ENCODE measurements at places on chromosomes 7 and 10. TPM values are rescaled to one million over a fixed set of nuclear protein-coding genes. Genes with fewer than 3 reads are reported as not detected.

The PLEKHS1 gene
- total RNA-seq: not detected

The CHAT gene
- not detected for total RNA-seq

The CLRN3 gene
- not detected for total RNA-seq

The GDF10 gene
- not detected for total RNA-seq

The WDR86 gene
- total RNA-seq: 1.1 TPM

DNA sequence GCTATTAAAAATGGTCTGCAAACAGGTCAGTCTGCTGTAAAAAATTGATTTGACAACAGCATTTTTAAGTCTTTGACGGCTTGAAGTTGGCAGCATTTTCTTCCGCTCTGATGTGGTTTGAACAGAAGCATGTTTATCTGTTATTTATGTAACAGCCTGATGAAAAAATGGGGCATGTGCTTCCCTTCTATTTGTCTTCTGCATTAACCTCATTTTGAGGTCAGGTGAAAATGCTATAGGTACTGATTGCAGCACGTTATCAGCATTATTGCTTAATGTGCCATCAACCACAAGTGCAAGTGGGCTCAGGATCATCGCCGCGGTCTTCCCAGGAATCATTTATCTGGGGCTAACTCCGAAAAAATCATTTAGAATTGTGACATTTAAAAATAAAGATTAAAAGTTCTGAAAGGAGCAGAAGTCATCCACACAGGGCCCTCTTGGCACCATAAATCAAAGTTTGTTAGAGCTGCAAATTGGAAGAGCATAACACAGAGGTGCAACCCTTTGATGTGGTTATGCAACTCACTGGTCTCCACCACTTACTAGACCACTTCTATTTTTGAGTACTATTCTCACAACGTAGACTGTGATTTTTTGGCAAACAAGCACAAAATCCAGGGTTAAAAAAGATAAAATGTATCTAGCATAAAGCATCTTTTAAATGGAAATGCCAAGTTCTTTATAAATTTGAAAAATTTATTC lies 307.7 kb downstream of the MDFIC start:
- H3K27me3 ChIP-seq: no peaks in the 10 kb centered on the region
- H3K36me3 ChIP-seq: no peaks in the 10 kb centered on the region
- H3K4me3 ChIP-seq: no peak overlapping the region
- DNase-seq: no peak
- H3K4me1 ChIP-seq: peaks cover 18% of the 10 kb centered on the region
- H3K27ac ChIP-seq: no peak overlapping the region

DNA sequence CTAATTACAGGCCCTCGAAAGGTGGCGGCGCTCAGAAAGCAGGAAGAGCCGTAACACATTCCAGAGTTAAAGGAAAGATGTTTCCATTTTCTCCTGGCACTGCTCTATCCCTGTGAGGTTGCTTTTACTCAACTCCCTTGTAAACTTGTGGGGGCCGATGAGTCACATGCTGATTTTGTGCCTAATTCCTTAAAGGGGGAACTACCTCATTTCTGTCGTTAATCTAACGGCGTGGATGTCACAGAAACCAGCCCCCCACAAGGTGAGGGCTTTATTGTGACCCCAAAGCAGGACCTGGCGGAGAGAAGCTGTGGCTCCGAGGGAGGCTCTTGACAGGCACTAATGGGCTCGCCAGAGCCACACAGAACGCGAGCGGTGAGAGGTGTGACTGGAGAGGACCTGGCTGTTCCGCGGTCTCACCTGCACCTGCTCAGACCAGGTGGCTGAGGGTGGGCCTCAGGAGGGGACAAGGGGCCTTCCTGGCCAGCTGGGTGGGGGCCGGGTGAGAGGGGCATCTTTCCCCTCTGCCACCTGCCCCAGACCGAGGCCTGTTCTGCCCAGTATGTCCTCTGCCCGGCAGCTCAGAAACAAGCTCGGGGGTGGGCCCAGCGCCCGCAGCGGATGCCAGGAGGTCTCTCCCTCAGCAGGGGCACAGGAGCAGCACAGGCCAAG lies 50.9 kb downstream of the CALML3 start:
- no peak for DNase-seq
- H3K27me3 ChIP-seq: peaks cover 7% of the 10 kb centered on the region
- no peak overlapping the region for H3K27ac ChIP-seq
- H3K4me1 ChIP-seq: no peaks in the 10 kb centered on the region
- no peaks in the 10 kb centered on the region for H3K36me3 ChIP-seq

DNA sequence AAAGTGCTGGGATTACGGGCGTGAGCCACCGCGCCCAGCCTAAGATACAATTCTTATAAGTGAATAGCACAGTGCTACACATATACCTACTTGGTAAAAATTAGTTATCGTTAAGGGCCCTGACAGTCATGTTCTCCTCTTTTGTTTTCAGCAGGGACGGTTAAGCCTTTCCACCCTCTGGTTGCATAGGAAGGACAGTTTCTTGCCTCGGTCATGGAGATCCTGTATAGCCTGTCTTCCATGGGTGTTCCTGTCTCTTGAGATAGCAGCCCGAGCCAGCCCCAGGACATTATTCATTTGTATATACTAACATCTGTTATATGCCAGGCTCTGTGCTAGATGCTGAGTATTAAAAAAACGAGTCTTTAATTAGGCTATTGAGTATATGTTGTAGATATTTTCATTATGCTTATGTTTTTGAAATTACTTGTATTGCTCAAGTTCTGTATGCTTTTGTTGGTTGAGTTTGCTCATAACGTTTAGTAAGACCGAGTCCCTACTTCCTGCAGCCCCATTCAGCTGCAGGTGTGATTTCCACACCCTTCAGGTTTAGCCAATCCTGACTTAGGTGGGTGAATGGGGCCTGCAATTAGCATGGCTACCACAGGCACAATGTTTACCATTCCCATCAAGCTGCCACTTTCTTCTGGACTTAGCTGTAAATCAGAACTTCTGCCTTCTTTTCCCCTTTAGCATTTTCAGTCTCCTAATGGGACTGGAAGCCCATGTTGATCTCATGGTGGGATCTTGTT lies 24.8 kb downstream of the CCSER2 start:
- no peak for DNase-seq
- peaks cover 7% of the 10 kb centered on the region for H3K36me3 ChIP-seq
- no peaks in the 10 kb centered on the region for H3K27me3 ChIP-seq

- H3K36me3 ChIP-seq: peaks cover 10% of the 10 kb centered on the region
- no peak overlapping the region for H3K27ac ChIP-seq
- no peaks in the 10 kb centered on the region for H3K27me3 ChIP-seq
- H3K4me1 ChIP-seq: no peaks in the 10 kb centered on the region
- peak; percentile 13 for DNase-seq
Observed at GRCh38 chr7:44382459-44383265, 57.3 kb upstream of the CAMK2B start.

- DNase-seq: no peak
- H3K27ac ChIP-seq: no peak overlapping the region
- peaks cover 5% of the 10 kb centered on the region for H3K4me1 ChIP-seq
- H3K4me3 ChIP-seq: no peak overlapping the region
- H3K27me3 ChIP-seq: peaks cover 2% of the 10 kb centered on the region
Observed at GRCh38 chr7:24455813-24456525, 117.3 kb upstream of the PALS2 start.

GRCh38 chr10:121449482-121449924 lies 148.7 kb downstream of the FGFR2 start:
- no peak for DNase-seq
- no peaks in the 10 kb centered on the region for H3K36me3 ChIP-seq
- H3K27ac ChIP-seq: no peak overlapping the region
- H3K4me3 ChIP-seq: no peak overlapping the region
- peaks cover 1% of the 10 kb centered on the region for H3K4me1 ChIP-seq

- no peaks in the 10 kb centered on the region for H3K36me3 ChIP-seq
- no peak overlapping the region for H3K4me3 ChIP-seq
- peaks cover 63% of the 10 kb centered on the region for H3K27me3 ChIP-seq
- H3K27ac ChIP-seq: no peak overlapping the region
- no peak for DNase-seq
- H3K4me1 ChIP-seq: peaks cover 6% of the 10 kb centered on the region
Observed at GRCh38 chr10:122465401-122466040, 4.2 kb downstream of the HTRA1 start.

DNA sequence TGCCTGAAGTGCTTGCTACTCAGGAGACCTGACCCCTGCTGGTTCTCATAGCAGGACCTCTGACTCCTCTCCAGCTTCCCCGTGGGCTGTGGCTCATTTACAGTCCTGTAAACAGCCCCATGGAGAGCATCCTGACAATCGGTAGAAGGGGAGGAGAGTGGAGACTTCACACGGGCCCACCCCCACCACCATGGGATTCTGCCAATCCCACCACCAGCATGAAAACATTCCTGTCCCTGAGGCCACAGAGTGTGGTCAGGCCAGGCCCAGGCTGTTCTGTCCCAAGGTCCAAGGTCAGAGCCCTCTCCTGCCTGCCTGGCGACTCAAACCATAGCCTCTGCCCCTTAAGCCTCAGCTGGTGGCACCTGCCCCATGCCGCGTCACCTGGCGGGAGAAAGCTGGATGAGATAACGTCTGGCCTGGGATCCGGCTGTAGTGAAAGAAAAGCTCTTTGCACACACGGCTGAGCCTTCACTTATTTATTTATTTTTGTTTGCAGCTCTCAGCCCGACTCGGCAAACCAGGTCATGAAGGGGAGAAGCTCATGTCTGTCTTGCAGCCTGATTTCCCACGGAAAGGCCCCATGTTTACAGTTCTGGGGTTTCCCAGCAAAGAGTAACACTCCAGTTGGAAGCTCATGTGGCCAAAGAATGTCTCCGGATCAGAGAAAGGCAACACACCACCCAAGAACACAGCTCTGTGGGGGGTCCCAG lies 293.6 kb upstream of the ZMIZ1 start:
- no peak overlapping the region for H3K27ac ChIP-seq
- no peak for DNase-seq
- H3K36me3 ChIP-seq: no peaks in the 10 kb centered on the region
- H3K4me1 ChIP-seq: no peaks in the 10 kb centered on the region
- no peaks in the 10 kb centered on the region for H3K27me3 ChIP-seq
- H3K4me3 ChIP-seq: no peak overlapping the region

GRCh38 chr7:18902892-18903291 lies 214.5 kb downstream of the TWIST1 start:
- no peak for DNase-seq
- no peaks in the 10 kb centered on the region for H3K27me3 ChIP-seq
- no peaks in the 10 kb centered on the region for H3K36me3 ChIP-seq
- no peaks in the 10 kb centered on the region for H3K4me1 ChIP-seq
- no peak overlapping the region for H3K27ac ChIP-seq

- no peak overlapping the region for H3K27ac ChIP-seq
- H3K36me3 ChIP-seq: no peaks in the 10 kb centered on the region
- peaks cover 2% of the 10 kb centered on the region for H3K27me3 ChIP-seq
- H3K4me3 ChIP-seq: no peak overlapping the region
- DNase-seq: no peak
Observed at GRCh38 chr10:118080817-118081216, 34.1 kb upstream of the RAB11FIP2 start.

DNA sequence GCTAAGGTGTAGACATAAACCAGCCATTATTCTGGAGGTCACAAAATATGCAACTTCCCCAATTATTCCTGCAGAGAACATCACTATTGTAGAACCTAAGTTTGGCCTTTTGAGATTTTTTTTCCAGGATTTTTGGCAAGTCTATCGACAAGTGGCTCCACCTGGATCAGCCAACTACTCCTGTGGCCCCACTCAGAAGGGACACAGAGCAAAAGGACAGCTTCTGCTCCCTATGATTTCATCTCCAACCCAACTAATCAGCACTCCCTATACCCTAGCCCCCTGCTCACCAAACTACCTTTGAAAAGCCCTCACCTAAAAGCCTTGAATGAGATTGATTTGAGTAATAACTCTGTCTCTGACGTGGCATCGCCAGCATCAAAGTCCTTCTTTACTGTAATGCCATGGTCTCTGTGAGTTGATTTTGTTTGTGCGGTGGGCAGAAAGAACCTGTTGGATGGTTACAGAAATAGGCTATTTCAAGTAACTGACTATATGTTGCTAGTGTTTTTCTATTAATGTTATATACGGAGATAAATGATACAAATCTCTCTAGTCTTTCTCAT lies 13.7 kb upstream of the CROT start:
- peaks cover 32% of the 10 kb centered on the region for H3K36me3 ChIP-seq
- no peaks in the 10 kb centered on the region for H3K27me3 ChIP-seq
- no peaks in the 10 kb centered on the region for H3K4me1 ChIP-seq
- H3K27ac ChIP-seq: no peak overlapping the region
- H3K4me3 ChIP-seq: no peak overlapping the region

GRCh38 chr7:87154569-87154968 lies 2.3 kb downstream of the DMTF1 start:
- H3K27ac ChIP-seq: no peak overlapping the region
- H3K36me3 ChIP-seq: peaks cover 35% of the 10 kb centered on the region
- peaks cover 54% of the 10 kb centered on the region for H3K4me1 ChIP-seq
- DNase-seq: no peak

DNA sequence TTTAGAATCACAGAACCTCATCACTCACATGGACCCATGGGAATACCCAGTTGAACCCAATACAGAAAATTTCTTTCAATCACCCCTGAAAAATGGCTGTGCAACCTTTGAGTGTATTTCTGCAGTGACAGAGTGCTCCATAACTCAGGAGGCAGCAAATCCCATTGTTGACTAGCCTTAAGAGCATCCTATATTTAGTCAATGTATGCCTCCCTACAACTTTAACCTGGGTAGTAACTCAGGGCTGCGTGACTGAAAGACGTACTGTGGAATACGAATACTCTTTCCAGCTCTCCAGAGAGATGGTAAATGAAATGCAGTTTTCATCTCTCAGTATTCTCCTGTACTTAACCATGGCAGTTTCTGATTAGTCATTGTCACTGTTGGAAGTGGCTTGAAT lies 573.0 kb upstream of the POM121L12 start:
- no peaks in the 10 kb centered on the region for H3K4me1 ChIP-seq
- DNase-seq: no peak
- H3K27ac ChIP-seq: no peak overlapping the region
- no peaks in the 10 kb centered on the region for H3K27me3 ChIP-seq
- H3K36me3 ChIP-seq: no peaks in the 10 kb centered on the region

DNA sequence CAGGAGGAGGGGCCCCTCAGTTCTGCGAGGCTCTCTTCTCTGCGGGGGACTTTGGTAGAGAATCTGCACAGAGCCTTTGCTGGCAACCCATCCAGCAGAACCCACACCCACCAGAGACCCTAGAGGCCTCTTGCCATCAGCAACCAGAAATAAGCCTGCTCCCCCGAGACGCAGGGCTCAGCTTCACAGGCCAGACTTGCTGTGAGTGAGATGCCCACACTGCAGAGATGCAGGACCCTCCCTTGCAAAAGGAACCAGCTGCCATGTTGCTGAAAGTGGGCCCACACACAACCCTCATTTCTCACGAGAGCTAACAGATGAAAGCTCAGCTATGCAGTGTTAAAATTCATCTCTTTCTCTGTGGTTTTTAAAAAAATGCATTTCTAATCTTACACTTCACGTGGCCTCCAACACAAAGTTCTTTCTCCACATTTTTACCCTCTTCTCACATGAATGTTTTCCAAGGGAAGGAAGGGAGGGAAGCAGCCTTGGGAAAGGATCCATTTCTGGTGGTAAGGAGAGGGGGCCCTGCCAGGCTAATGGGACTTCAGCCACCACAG lies 171.6 kb downstream of the CCDC3 start:
- H3K4me1 ChIP-seq: no peaks in the 10 kb centered on the region
- H3K27me3 ChIP-seq: no peaks in the 10 kb centered on the region
- no peaks in the 10 kb centered on the region for H3K36me3 ChIP-seq
- DNase-seq: no peak
- H3K4me3 ChIP-seq: no peak overlapping the region
- no peak overlapping the region for H3K27ac ChIP-seq

All from activated CD4-positive, alpha-beta memory T cell treated with anti-CD3 and anti-CD28 coated beads, Interleukin-2, amount 10 ng/mL, durations not matched to agents 7 days and 5 days (primary cell).